ENCODE measurements at places on chromosomes 1 and 21.

- no peak for DNase-seq
Measured at GRCh38 chr1:217048104-217048707, 325.0 kb upstream of the ESRRG start.

GRCh38 chr1:224733027-224733911 is 117.2 kb downstream of the CNIH3 start:
- DNase-seq = no peak

DNA sequence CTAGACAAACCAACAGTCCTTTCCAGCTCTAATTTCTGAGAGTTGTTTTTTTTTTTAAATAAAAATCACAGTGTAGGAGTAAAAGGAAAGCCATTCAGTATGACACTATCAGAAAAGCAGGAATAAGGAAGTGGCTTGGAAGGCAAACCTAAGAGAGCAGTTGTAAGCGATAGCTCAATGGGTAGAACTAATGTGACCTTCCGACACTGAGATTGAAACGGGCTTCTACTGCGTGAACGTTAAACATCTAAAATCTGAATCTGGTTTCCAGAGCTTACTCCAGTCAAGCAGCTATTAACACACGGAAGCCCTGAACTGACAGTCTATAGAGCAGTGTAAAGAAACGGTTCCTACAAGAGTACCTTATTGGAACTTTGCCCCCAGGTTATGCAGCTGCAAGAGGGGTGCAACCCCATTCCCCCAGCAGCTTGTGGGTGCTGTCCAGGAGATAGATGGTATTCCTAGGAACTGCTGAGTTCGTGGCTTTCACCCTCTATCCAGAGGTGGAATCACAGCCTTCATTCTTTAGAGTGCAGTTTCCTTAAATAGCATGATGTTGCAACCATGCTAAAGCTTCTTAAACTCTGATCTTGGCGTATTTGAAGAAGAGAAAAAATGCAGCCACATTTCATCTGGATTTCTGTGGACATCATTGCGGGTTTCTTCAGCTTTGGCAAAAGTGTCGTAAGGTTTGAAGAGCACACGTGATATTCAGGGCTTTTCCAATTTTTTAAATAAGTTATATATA is 3.3 kb upstream of the IRF2BP2 start:
- no peak for DNase-seq

DNA sequence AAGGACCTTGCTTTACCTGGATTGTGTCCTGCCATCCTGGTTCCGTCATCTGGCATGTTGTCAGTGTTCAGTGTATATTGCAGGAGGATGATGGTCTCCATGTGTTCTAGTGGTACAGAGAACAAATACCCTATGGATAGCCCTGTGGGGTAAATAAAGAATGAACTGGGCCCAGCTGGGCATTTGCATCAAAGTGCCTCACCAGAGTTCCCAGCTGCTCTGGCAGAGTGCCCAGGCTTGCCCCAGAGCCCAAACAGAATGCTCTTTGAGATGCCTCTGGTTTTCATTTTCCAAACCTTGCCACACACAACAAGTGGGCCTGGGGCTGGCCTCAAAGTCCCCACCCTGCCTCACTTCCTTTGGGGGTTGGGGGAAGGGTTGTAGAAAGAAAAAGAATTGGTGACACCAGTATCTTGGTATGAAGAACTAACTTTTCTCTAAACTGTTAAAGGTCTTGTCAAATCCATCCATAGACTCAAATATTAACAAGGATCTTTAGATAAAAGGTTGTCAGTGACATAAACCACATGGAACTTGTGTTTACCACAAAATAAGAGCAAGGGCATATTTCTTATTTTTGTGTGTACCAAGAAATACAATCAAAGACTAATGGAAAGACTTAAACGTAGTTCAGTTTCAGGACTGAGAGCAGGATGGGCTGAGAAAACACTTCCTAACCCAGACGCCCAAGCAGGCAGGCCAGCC is 82.2 kb downstream of the LMO4 start:
- DNase-seq = no peak

DNA sequence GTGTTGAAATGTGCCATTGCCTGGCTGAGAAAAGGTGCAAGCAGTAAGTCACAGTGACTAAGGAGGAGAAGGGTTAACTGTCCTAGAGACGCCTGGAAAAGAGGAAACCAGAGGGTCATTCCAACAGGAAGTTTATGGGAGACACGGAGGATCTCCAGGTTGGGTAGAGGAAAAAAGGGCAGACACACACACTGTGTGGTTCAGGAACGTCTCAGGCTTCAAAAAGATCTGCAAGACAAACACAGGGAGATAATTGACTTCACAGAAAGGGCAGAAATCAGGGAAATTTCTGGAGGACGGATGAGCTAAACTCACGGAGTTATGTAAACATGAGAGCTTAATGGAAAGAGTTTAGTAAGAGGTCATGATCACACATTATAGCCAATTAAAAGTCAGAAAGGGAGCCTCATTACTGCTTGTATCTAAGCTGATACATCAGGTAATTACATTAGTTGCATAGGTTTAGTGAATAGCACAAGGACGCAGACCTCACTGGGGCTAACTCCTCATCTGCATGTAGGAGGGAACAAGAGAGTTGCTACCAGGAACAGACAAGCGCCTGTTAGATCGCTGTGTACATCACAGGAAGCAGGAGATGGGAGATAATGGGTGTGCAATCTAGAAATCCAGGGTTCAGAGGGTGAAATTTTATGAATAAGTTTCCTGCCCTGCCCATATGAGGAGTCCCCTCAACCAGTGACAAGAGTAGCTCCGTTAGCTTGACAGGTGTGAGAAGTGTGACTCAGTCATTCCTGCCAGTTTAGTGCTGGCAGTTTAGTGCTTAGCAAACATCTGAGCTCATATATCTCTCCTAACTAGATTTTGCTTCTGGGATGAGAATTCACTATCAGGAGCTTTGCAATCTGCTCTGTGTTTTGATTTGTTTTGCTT is 96.6 kb upstream of the TNR start:
- DNase-seq = no peak

Data from T follicular helper cell (primary cell).